ENCODE measurements at places on chromosomes 5 and 9.

DNA sequence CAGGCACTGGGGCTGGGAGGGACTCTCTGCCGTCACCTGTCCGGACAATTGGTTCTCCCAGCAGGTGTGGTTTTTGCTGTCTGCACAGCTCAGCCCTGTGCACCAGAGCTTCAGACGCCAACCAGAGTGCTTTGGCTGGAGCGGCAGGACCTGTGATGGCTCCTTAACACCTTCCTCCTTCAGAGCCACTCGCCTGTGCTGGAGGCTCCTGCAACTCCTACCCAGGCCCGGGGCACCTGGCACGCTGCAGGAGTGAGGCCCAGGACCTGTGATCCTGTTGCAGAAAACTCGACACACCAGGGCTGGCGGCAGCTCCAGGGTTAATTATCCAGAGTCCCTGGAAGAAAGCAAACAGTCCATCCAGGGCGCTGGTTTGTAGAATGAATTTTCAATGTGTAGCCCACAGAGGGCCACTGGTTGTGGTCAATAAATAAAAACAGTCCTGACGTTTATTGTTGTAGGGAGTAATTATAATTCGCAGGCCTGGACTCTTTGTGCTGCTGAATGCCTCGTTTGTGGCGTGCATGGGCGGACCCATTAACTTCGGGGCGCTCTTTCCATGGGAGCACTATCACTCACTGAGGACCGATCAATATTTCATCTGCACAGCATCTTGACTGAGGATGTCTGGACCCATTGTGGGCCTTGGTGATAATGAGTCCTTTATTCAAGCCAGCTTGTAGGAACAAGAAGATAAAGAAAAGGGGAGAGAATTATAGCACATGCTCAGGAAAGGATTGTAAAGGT is 339.7 kb upstream of the IRX4 start:
- DNase-seq, result no peak

GRCh38 chr9:33637881-33638280 is 113.8 kb downstream of the ANKRD18B start:
- no peak for DNase-seq

DNA sequence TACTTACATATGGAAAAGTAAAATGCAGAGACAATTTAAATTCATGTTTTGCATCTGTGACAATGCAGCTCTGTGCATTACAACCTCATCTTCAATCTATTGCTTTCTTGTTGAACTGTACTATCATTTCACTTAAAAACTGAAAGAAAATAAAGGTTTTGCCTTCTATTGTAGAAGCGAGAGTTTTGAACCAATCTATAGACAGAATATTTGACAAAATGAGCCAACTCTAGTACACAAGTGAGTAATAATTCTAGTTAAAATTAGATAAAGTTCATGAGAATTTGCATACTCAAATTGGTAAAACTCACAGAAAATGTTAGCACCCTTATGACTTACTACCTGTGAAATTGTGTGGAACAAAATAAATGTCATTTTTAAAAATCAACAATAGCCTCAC is 123.7 kb downstream of the EDIL3 start:
- DNase-seq, result no peak

DNA sequence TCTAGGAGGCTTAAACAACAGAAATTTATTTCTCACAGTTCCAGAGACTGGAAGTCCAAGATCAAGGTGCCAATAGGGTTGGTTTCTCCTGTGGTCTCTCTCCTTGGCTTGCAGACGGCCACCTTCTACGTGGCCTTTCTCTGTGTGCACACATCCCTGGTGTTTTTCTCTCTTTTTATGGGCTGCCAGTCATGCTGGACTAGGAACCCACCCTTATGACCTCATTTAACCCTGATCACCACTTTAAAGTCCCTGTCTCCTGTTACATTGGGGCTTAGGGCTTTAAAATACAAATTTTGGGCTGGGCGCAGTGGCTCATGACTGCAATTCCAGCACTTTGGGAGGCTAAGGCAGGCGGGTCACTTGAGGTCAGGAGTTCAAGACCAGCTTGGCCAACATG is 157.1 kb downstream of the TLE1 start:
- no peak for DNase-seq

GRCh38 chr9:106102821-106103220 is 408.5 kb downstream of the TMEM38B start:
- no peak for DNase-seq

- no peak for DNase-seq
These were observed 95.9 kb upstream of the GNAQ start for GRCh38 chr9:78127279-78128225.

- DNase-seq, result no peak
These were observed 238.7 kb downstream of the EFNA5 start for GRCh38 chr5:107431998-107432397.

- no peak for DNase-seq
These were observed 48.4 kb downstream of the COX7C start for GRCh38 chr5:86665984-86666760.

DNA sequence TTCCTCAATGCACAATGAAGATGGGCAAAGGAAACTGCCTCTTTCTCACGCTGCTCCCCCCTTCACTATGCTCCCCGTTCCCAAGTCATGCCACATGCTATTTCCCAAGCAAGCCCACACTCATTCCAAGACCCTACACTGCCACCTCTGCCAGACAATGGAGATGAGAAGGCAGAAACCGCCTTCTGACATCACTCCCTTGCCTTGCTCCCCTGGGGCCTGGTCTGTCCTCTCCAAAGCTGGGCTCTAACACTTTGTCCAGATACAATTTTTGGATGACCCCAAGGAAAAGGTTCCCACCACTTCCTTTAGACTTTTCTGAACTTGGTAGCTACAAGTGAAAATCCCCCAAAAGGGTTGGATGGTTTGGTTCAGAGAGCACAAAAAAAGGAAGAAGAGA is 7.2 kb upstream of the ADRA1B start:
- DNase-seq, result no peak

- no peak for DNase-seq
These were observed 1.8 kb upstream of the JAKMIP2 start for GRCh38 chr5:147784146-147784987.

DNA sequence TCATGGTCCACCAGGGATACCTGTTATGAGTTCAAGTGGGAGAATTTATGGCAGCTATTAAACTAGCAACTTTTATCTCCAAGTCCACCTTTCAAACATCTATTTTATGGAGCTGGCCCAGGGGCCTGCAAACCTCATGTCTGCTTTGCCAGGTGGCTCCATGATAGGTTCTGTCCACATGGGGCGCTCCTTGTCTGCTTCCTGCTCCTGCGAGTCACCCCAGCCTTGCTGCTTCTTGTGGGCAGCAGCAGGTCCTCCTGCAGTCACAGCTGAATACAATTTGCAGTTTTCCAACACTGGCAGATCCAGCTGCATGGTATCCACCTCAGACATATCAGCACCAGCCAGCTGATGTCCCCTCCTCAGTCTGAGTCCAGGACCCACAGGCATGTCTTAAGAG is 39.6 kb upstream of the FRRS1L start:
- DNase-seq, result no peak

DNA sequence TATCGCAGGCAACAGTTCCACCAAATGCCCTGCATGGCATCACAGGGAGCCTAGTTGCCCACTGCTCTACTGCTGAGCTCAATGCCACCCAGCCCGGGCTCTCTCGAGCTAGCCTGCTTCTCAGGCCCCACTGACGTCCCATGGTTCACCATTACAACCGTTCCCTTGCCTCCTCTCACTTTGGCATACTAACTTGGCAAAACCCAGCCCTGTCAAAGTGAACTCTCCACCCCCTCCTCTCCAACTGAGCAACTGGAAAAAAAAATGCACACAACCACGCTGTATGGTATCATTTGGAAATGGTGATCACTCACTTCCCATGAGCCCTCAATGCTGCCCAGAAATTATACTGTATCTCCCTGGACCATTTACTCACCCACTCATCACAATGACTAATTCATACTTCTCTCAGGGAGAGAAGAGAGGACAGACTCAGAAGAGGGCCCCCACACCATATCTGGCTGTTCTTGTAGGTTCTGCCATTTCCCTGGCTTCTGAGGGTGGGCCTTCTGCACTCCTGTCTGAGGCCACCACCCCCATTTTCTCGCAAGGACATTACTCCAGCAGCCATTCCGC is 51.4 kb upstream of the RARS1 start:
- no peak for DNase-seq

- DNase-seq, result no peak
These were observed 74.0 kb downstream of the MRPS27 start for GRCh38 chr5:72245951-72246532.

DNA sequence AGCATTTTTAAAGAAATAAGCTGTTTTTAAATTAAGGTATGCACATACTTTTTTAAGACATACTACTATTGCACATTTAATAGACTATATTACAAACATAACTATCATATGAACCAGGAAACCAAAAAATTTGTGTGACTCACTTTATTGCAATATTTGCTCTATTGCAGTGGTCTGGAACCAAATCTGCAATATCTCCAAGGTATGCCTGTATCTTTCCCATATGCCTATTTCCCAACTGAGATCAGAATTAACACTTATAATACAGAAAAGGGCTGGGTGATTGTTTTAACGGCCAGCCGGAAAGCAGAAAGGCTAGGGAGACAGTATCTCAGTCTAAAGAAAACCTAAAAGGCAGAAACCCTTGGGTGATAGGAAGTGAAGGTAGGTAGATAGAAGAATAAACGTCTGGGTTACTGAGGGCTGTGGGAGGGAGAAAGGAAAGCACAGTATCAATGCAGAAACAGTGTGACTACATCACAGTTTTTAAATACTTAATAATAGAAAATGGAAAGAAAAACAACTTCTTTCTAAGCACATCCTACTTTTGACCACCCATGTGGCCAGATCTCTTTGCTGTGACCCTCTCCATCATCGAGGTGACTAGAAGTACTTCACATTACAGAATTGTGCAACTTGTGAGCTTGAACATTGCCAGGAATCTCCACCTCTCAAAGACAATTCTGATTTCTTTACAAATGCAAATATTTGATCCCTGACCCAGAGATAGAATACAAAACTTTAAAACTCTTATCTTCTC is 126.4 kb downstream of the LPAR1 start:
- no peak for DNase-seq

DNA sequence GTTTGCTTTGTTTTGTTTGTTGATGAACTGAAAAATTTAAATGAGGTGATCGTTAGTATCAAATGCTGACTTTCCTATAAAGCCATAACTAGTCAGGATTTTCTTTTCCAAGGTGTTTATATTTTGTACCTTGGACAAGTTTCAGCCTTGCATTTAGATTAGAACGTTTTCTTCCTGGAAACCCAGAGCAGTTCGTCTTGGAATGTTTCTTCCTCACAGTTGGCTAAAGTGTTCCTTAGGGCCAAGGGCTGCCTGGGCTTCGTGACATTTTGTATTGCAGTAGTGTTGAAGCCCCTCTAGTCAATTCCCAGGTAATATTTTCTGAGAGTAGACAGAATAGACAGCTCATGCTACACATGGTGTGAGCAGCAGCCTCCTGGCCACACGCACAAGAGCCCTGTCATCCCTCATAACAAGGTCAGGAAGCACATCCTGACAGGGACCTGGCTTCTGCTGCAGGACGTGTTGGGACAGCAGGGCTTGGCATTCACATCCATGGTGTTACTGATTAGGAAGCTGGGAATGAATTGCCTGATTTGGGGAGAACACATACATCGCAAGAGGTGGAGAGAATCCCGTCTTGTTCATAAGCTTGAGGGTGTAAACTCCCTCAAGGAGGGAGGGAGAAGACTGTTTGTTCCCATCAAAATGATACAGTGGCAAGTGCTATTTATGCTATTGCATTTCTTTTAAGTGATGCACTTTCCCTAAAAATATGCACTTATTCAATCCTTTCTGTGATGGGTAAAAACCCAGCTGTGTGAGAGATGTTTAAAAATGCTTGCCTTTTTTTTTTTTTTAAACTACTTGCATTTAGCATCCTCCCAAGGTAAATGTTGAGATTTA is 31.7 kb downstream of the FUBP3 start:
- DNase-seq, result no peak

- peak; percentile 53 for DNase-seq
These were observed 71.2 kb upstream of the GLIS3 start for GRCh38 chr9:4371108-4371507.

- DNase-seq, result peak; percentile 43
These were observed 250.1 kb downstream of the CEMIP2 start for GRCh38 chr9:71518045-71518827.

DNA sequence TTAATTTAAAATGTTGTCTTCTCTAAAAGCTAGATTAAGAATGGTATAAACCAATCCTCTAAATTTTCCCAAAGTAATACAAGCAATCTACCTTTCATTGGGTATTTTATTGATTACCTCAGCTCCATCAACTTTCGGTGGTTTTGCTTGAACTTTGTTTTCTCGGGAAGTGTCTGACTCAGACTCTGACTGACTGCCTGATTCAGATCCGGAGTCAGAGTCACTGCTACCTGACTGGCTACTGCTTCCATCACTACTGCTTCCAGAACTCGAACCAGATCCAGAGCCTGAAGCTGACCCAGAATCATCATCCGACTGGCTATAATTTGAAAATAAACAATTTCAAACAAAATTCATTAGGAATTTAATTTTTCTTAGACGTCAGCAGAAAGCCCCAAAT is 24.0 kb downstream of the CHD1 start:
- no peak for DNase-seq

DNA sequence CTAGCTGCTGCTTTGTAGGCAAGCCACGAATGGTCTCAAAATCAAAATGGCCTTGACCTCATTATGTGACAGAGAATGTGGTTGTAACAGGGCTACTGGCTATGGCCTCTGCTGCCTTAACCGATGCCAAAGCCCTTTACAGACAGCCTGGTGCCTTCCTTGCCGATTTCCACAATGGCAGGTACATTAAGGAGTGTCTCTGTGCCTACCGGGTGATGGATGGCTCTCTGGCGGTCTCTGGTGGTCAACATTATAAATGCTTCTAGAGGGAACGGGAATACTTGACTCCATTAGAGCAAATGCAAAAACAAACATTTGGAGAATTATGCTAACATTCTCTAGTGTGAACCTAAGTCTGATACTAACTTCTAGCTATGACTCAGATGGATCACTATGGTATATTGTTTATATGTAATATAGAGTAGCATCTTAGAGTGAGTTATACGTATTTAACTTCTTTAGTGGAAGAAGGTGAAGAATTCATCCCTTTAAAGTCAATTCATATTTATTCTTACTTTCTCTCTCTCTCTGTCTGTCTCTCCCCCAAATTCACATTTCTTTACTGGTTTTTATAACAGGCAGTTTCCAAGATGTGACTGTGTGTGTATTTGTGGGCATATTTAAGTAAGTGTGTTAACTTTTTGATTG is 52.5 kb downstream of the RPS23 start:
- peak; percentile 49 for DNase-seq

- no peak for DNase-seq
These were observed at the start of gene CARD6 for GRCh38 chr5:40841068-40841805. Gene CARD6 (plus strand): TSS chr5:40841367. CDS start chr5:40841383, 16 bp downstream.

DNA sequence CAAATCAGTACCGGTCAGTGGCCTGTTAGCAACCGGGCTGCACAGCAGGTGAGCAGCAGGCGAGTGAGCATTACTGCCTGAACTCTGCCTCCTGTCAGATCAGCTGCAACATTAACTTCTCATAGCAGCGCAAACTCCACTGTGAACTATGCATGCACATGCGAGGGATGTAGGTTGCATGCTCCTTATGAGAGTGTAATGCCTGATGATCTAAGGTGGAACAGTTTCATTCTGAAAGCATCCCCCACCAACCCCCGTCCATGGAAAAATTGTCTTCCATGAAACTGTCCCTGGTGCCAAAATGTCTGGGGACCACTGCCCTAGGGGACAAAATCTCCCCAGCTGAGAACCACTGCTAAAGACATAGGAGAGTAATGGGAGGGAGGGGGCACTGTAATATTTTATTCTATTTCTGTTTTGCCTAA is 51.1 kb downstream of the P4HA2 start:
- DNase-seq, result no peak

GRCh38 chr9:117714282-117714681 is 10.1 kb downstream of the TLR4 start:
- no peak for DNase-seq

All from fibroblast of the conjunctiva (primary cell).